HFFc6 (cell line): ENCODE measurements at places on chromosomes 13 and 19. TPM values are rescaled to one million over a fixed set of nuclear protein-coding genes. Genes with fewer than 3 reads are reported as not detected.

CEACAM19 gene
- total RNA-seq: 1.6 to 2.2 TPM (median 2.1 TPM) in 3 replicates

ZNF440 gene
- total RNA-seq: 5.2 to 7.3 TPM (median 6.4 TPM) in 3 replicates

GZMM gene
- total RNA-seq: 0.24 TPM in 1 of 3 replicates, not detected in the others

LENG9 gene
- 3.0 to 3.9 TPM (median 3.5 TPM) in 3 replicates for total RNA-seq

PCDH9 gene
- 2.6 to 6.8 TPM (median 6.1 TPM) in 3 replicates for total RNA-seq

KLF1 gene
- not detected in 3 replicates for total RNA-seq

RAB4B gene
- 26.4 TPM in 2 replicates for total RNA-seq

POLR2I gene
- total RNA-seq: 59.6 to 71.8 TPM (median 65.6 TPM) in 3 replicates
